ENCODE measurements at places on chromosomes 1 and 21. TPM values are rescaled to one million over a fixed set of nuclear protein-coding genes. Genes with fewer than 3 reads are reported as not detected.

The NID1 gene
- 3.9 TPM for polyA plus RNA-seq

The AVPR1B gene
- not detected for polyA plus RNA-seq

The APH1A gene
- 94.3 TPM for polyA plus RNA-seq

The MSH4 gene
- polyA plus RNA-seq = 0.16 TPM

The FLVCR1 gene
- polyA plus RNA-seq = 2.1 TPM

The BRINP3 gene
- polyA plus RNA-seq = 0.11 TPM

The S100A6 gene
- 936 TPM for polyA plus RNA-seq

The PRDM16 gene
- polyA plus RNA-seq = 0.15 TPM

The SPRR2D gene
- polyA plus RNA-seq = 1,582 TPM

The OR10Z1 gene
- not detected for polyA plus RNA-seq

The RCSD1 gene
- polyA plus RNA-seq = 1.5 TPM

The SHCBP1L gene
- polyA plus RNA-seq = not detected

The LCA5L gene
- 0.31 TPM for polyA plus RNA-seq

The LRRC71 gene
- polyA plus RNA-seq = not detected

The TCHHL1 gene
- not detected for polyA plus RNA-seq

The CFHR4 gene
- not detected for polyA plus RNA-seq

Measured in esophagus (tissue), 2 donors.